ENCODE measurements at places on chromosomes 13 and 19.

GRCh38 chr13:49399801-49400472 is 43.9 kb downstream of the CAB39L start:
- no peak for DNase-seq

DNA sequence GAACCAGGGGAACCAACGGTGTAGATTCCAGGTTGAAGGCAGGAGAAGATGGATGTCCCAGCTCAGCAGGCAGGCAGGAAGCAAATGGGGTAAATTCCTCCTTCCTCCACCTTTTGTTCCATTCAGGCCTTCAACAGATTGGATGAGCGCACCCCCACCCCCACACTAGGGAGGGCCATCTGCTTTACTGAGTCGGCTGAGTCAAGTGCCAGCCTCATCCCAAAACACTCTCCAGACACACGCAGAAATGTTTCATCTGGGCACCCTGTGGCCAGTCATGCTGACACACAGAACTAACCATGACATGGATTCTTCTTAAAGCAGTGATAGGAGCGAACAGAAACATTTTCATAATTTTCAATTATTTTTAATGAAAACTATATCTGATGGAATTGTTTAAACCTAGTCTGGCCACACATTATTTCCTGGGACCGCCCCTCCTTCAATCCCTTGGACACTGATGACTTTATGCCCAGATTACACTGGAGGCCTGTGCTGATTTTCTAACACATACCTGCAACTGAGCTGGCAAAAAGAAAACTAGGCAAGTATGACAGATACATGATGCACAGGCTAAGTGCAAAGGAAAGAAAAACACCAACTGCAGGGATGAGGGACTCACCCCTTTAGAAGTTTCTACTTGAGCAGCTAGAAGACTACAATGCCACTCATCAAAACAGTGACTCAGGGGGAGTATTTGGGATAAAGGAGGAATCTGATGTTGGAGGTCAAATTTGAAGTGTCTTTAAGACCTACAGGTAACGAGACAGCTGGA is 154.2 kb downstream of the TNFRSF19 start:
- DNase-seq: no peak

DNA sequence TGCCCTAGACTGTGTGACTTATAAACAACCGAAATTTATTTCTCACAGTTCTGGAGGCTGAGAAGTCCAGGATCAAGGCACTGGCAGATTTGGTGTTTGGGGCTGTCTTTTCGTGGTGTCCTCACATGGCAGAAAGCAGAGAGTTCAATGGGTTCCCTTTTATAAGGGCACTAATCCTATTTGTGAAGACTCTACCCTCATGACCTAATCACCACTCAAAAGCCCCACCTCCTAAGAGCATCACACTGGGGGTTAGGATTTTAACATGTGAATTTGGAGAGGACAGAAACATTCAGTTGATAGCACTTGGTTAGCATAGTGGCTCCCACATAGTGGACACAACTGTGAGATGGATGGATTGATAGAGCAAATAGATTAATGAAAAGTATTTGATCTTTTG is 21.5 kb upstream of the GPR18 start:
- no peak for DNase-seq

DNA sequence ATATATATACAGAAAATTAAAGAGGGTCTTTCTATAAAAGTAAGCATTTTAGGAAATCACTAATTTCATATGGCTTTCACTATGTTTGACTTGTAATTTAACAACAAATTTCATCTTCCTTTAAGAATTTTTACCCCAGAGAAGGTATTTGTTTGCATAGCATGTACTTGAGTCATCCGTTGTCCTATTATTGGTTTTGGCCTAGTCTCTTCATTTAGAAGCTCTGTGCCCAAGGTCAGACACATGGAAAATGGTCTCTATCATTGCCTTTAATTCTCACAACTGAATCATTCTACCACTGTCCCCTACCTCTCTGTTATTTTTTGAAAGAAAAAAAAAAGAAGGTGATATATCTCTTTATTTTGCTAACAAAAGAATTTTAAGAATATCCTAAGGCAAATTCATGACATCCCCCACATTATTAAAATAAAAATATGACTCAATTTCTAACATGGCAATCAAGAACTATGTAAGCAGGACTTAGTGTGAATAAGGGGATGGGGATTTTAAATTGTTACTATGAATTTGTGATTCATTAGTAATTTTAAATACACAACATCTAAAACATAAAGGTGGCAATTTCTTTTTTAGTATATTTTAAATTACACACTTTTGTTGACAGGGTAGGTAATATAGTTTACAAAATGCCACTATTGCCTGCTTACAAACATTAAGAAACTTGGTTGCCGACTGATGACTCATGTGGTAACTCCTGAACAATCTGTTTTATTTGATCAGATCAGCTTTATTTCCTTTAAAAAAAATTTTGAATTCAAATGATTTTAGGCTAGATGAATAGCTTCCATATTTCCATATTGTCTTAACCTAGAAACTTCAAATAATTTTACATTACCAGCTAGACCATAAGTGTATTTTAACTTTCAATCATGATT is 13.9 kb downstream of the SLITRK5 start:
- no peak for DNase-seq

DNA sequence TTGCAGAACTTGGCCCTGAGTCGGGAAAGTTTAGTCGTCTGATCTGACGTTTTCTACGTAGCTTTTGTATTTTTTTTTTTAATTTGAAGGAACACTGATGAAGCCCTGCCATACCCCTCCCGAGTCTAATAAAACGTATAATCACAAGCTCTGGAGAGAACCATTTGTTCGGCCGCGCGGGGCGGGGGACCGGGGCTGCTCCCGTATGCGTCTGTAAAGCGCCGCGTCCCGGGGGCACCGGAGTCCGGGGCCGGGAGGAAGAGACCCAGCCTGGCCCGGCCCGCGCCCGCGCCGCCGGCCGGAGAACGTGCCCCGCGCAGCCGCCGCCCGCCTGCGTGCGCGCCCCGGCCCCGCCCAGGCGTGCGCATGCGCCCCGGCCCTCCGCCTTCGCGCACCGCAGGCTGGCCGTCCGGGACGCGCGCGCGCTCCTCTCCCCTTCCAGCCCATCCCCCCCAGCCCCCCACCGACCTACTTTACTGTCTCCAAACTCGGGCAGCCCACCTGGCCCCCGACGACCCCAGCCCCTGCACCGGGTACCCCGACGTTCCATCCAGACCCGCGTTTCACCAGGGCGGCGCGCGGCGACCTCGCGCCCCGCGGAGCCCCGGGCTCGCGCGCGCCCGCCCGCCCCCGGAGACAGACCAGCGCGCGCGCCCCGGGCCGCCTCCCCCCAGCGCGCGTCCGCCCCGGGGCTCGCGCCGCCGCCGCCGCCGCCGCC is 785 bp upstream of the USF2 start:
- DNase-seq: peak; percentile 67

DNA sequence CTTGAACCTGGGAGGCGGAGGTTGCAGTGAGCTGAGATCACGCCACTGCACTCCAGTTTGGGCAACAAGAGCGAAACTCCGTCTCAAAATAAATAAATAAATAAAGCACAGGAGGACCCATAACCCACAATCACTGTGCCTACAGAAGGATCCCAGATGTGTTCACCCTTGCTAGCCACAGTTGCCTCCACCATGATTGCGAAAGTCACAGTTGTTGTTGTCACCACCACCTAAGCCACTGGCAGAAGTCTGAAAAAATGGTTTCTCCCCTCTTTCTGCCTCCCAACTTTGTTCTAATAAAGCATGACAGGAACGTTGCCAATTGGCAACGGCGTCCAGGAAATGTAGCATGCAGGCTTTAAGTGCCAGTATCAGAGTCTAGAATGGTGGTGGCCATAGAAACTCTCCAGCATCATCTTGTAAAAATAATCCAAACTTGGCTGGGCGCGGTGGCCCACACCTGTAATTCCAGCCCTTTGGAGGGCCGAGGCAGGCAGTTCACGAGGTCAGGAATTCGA is 2.2 kb upstream of the EPS15L1 start:
- DNase-seq: no peak

- DNase-seq: no peak
Measured at GRCh38 chr13:83211301-83211700, 671.0 kb downstream of the SLITRK1 start.

- DNase-seq: peak; percentile 18
Measured at GRCh38 chr19:5578097-5578846, 10.5 kb upstream of the TINCR start.
